Activated naive CD8-positive, alpha-beta T cell treated with anti-CD3 and anti-CD28 coated beads for 36 hours (primary cell): ENCODE measurements at places on chromosomes 1 and 21. TPM values are rescaled to one million over a fixed set of nuclear protein-coding genes. Genes with fewer than 3 reads are reported as not detected.
A peak's percentile ranks its signal among the peaks of the same experiment; 100 is the strongest.

DNA sequence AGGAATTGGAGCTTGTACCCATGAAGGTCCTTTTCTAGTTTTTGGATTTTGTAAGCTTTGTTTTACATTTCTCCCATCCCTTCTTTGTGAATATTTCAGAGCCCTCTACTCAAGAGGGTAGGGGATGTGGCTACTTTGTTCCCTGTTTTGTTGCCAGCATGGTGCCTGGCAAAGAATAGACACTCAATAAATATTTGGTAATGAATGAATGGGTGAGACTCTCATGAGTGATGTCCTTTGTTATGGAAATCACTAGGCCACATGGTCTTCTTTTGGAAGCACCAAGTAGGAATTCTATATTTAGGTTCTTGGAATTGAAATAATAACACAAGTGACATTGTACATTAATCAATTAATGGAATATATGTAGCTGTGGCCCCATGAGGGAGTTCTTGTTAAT, 26.8 kb upstream of the ATP5PO start:
- H3K4me1 ChIP-seq = peaks cover 67% of the 10 kb centered on the region
- no peak overlapping the region for H3K4me3 ChIP-seq

GRCh38 chr1:178869119-178869697, 1.7 kb downstream of the ANGPTL1 start:
- H3K27ac ChIP-seq = no peak overlapping the region
- DNase-seq = no peak
- H3K4me3 ChIP-seq = no peak overlapping the region

AADACL3 gene
- not detected for total RNA-seq

- no peaks in the 10 kb centered on the region for H3K4me1 ChIP-seq
- no peak overlapping the region for H3K4me3 ChIP-seq
Measured at GRCh38 chr1:79079770-79080169, 73.2 kb upstream of the ADGRL4 start.

GRCh38 chr1:89069951-89070350, 4.9 kb upstream of the GBP1 start:
- no peaks in the 10 kb centered on the region for H3K27me3 ChIP-seq
- peaks cover 19% of the 10 kb centered on the region for H3K36me3 ChIP-seq
- peak overlapping the region; percentile 57 for H3K4me3 ChIP-seq
- no peak for DNase-seq
- peaks cover 30% of the 10 kb centered on the region for H3K4me1 ChIP-seq

DNA sequence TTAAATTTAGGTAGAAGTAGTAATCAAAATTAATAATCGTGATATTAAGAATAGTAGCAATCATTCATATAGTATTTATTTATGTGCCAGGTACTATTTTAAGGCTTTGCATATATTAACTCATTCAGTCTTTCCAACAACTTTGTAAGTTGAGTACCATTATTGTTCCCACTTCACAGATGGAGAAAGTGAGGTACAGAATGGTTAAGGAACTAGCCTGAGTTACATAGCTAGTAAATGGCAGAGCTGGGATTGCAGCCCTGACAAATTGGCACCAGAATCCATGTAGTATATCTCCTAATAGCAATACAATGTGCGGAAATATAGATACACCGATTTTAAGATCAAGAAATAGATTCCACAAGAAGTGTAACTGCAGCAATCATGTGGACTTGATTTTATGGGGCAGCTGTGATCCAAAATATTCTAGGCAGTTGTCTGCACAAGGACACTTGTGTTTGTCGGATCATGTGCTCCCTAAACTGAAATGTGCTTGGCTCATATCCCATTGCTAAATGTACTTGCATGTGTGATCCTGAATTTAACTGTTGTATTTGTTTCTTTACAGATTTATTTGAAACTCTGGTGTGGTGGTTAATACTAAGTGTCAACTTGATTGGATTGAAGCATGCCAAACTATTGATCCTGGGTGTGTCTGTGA, 5.8 kb upstream of the GTF2B start:
- H3K27me3 ChIP-seq = no peaks in the 10 kb centered on the region
- H3K27ac ChIP-seq = no peak overlapping the region
- no peaks in the 10 kb centered on the region for H3K36me3 ChIP-seq
- H3K4me3 ChIP-seq = no peak overlapping the region
- peaks cover 1% of the 10 kb centered on the region for H3K4me1 ChIP-seq

MAPKAPK2 gene
- total RNA-seq = 57.8 TPM

DNA sequence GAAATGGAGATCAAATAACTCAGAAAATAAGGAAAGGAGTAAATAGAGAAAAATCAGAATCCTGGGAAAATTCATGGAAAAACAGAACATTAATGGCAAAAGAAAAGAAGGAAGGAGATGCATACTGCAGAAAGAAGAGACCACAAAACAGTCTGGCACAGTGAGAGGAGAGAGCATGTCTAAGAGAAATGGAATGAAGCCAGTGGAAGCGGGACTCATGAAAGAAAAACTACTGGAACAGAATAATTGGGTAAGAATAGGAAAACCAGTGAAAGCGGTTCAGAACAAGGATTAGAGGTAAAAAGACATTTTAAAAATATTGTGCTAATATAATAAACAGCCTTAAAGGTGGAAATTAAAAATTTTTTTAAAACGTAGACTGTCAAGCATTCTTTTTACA, 93.6 kb upstream of the GREM2 start:
- no peak for DNase-seq
- peaks cover 9% of the 10 kb centered on the region for H3K27me3 ChIP-seq
- H3K36me3 ChIP-seq = no peaks in the 10 kb centered on the region
- no peaks in the 10 kb centered on the region for H3K4me1 ChIP-seq
- no peak overlapping the region for H3K27ac ChIP-seq

MTF1 gene
- total RNA-seq = 31.2 TPM

TSNAX gene
- total RNA-seq = 48.8 TPM

- H3K36me3 ChIP-seq = no peaks in the 10 kb centered on the region
- no peak overlapping the region for H3K27ac ChIP-seq
- no peak for DNase-seq
- no peaks in the 10 kb centered on the region for H3K4me1 ChIP-seq
- no peaks in the 10 kb centered on the region for H3K27me3 ChIP-seq
- H3K4me3 ChIP-seq = no peak overlapping the region
Measured at GRCh38 chr1:70847013-70847412, 200.6 kb downstream of the PTGER3 start.

DNA sequence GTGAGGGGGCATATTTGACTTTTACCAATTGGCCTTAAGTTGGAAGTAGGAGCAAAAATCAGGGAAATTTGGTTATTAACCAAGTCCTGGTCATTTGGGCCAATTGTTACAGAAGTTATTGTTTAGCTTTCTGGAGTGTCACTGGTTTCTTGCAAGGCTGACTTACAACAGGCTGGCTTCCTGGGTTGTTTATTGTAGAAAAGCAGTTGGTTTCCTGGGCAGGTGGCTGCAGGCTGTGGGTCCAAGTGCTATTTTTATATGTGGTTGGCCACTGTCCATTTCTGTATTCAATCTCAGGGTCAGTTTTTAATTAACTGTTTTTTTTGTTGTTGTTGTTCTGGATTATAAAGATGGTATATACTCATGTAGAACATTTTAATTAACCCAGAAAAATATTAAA, 174.1 kb downstream of the KCNJ6 start:
- H3K4me3 ChIP-seq = no peak overlapping the region
- H3K36me3 ChIP-seq = no peaks in the 10 kb centered on the region
- H3K27me3 ChIP-seq = peaks cover 6% of the 10 kb centered on the region
- H3K4me1 ChIP-seq = no peaks in the 10 kb centered on the region

TMEM79 gene
- total RNA-seq = 7.8 TPM

DNA sequence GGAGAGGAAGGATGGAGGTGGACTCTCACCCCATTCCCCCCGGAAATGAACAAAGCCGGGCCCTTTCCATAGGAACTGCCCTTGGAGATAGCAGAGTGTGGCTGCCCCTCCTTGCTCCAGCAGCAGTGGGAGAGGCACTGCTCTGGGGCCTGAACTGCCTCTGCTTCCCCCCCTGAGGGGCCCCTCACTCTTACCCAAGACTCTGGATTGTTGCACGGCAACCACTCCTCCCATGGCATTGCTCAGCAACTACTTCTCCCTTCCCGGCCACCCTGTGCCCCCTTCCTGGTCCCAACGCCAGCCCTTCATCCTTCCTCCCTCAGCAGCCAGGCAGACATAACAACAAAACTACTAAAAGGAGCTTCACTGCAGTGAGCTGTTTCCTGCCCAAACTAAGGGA, 3.0 kb upstream of the ACKR1 start:
- H3K4me3 ChIP-seq = no peak overlapping the region
- H3K27me3 ChIP-seq = peaks cover 37% of the 10 kb centered on the region
- H3K4me1 ChIP-seq = peaks cover 27% of the 10 kb centered on the region
- no peak for DNase-seq
- no peaks in the 10 kb centered on the region for H3K36me3 ChIP-seq
- H3K27ac ChIP-seq = no peak overlapping the region

GRCh38 chr1:226711976-226712741, 26.9 kb downstream of the ITPKB start:
- peak overlapping the region; percentile 98 for H3K27ac ChIP-seq
- H3K4me1 ChIP-seq = peaks cover 91% of the 10 kb centered on the region
- no peaks in the 10 kb centered on the region for H3K27me3 ChIP-seq
- DNase-seq = peak; percentile 73

RPE65 gene
- total RNA-seq = not detected

DNA sequence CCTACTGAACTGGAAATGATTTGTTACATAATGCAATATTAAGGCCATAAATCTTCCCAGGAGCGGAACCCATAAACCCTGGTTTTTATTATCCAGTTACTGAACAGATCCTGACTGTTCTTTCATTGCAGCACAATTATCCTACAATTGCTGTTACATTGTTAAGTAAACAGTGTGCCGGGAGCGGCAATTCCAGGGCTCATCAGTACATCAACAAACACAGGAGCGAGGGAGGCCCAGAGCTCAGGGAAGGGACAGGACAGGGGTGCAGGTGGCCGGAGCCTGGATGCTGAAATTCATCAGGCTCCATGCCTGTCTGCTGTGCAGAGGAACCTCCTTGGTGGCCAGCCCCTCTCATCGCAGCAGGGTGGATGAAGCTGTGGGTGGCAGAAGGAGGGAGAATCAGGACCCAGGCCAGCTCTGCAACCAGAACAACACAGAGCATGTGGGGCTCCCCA, 544.7 kb downstream of the NPHP4 start:
- H3K27me3 ChIP-seq = no peaks in the 10 kb centered on the region
- no peak for DNase-seq
- H3K4me1 ChIP-seq = peaks cover 11% of the 10 kb centered on the region
- no peak overlapping the region for H3K27ac ChIP-seq
